ENCODE measurements at places on chromosomes 11 and 22. TPM values are rescaled to one million over a fixed set of nuclear protein-coding genes. Genes with fewer than 3 reads are reported as not detected.

SAA4 gene
- polyA plus RNA-seq: not detected

OR4C12 gene
- polyA plus RNA-seq: not detected

SSH3 gene
- polyA plus RNA-seq: 1.1 TPM

PCF11 gene
- 36.4 TPM for polyA plus RNA-seq

CCDC116 gene
- polyA plus RNA-seq: not detected

SMTNL1 gene
- polyA plus RNA-seq: 0.28 TPM

SLC16A8 gene
- polyA plus RNA-seq: not detected

DNA sequence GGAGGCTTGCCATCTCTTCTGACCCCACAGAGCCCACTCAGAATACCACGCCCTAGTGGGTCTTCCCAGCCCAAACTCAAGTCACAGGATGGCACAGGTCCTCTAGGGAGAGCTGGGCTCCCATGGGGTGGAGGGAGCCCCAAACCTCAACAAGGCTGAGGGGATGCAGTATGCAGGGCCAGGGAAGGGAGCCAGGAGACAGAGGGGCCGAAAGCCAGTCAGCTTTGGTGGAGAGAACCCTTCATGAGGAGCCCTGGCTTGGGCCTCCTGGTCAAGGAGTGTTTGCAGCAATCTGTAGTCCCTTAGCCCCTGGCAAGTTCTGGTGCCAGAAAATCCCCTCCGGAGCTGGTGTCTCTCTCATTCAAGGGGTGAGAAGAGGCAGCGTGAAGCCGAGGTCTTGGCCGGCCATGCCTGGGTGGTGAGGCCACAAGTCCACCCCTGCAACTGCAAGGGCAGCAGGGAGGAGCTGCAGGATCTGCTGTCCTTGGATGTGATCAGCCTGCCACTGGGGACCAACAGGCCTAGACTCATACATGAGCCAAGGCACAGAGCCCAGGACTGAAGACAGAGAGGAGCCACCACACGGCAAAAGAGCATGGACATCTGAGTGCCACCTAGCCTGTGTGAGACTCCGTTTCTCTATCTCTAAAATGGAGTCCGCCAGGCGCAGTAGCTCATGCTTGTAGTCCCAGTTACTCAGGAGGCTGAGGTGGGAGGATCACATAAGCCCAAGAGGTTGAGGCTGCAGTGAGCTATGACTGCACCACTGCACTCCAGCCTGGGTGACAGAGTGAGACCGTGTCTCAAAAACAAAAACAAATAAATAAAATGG lies 24.1 kb downstream of the NEAT1 start:
- H3K4me3 ChIP-seq: no peak overlapping the region
- no peaks in the 10 kb centered on the region for H3K36me3 ChIP-seq
- H3K27ac ChIP-seq: no peak overlapping the region
- no peak for DNase-seq

- DNase-seq: no peak
- no peaks in the 10 kb centered on the region for H3K27me3 ChIP-seq
- no peak overlapping the region for H3K4me3 ChIP-seq
- no peaks in the 10 kb centered on the region for H3K4me1 ChIP-seq
Observed at GRCh38 chr11:93225662-93226061, 27.9 kb upstream of the SLC36A4 start.

GRCh38 chr11:64025205-64025604 lies 10.5 kb upstream of the FLRT1 start:
- DNase-seq: no peak
- no peaks in the 10 kb centered on the region for H3K36me3 ChIP-seq
- no peak overlapping the region for H3K27ac ChIP-seq

- H3K4me3 ChIP-seq: no peak overlapping the region
- no peaks in the 10 kb centered on the region for H3K27me3 ChIP-seq
- H3K27ac ChIP-seq: no peak overlapping the region
- no peak for DNase-seq
- no peaks in the 10 kb centered on the region for H3K4me1 ChIP-seq
Observed at GRCh38 chr11:71102251-71102995, 150.0 kb downstream of the SHANK2 start.

- no peaks in the 10 kb centered on the region for H3K4me1 ChIP-seq
- H3K36me3 ChIP-seq: no peaks in the 10 kb centered on the region
- DNase-seq: no peak
- no peak overlapping the region for H3K27ac ChIP-seq
- H3K4me3 ChIP-seq: no peak overlapping the region
Observed at GRCh38 chr11:71562120-71562519, 3.2 kb upstream of the KRTAP5-10 start.

DNA sequence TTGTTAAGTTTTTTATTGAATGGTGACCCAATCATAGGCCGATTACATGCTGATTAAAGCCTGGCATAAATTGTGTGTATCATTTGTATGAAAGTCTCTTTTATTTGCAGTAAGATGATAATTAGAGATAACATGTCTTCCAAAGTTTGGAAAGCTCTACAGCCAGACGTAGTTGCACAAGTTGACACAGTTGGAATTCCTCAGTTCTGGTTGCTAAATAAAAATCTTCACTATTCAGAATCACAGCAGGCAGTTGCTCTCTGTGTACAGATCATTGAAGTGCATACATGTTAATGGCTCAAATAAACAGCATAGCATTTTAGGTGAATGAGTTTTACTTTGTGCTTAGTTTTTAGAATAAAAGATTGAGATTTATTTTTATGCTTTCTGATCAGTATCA lies 69.5 kb downstream of the ARHGAP42 start:
- no peak for DNase-seq
- no peaks in the 10 kb centered on the region for H3K36me3 ChIP-seq
- H3K4me3 ChIP-seq: no peak overlapping the region
- no peak overlapping the region for H3K27ac ChIP-seq
- no peaks in the 10 kb centered on the region for H3K4me1 ChIP-seq

- no peaks in the 10 kb centered on the region for H3K36me3 ChIP-seq
- no peaks in the 10 kb centered on the region for H3K27me3 ChIP-seq
- H3K4me1 ChIP-seq: no peaks in the 10 kb centered on the region
- H3K27ac ChIP-seq: no peak overlapping the region
- H3K4me3 ChIP-seq: no peak overlapping the region
- DNase-seq: no peak
Observed at GRCh38 chr11:9120664-9121468, 29.5 kb upstream of the SCUBE2 start.

- H3K4me3 ChIP-seq: no peak overlapping the region
- no peaks in the 10 kb centered on the region for H3K27me3 ChIP-seq
- no peak overlapping the region for H3K27ac ChIP-seq
Observed at GRCh38 chr11:12922980-12923507, 86.1 kb upstream of the RASSF10 start.

GRCh38 chr11:9574622-9575259 lies 1.3 kb downstream of the WEE1 start:
- H3K27me3 ChIP-seq: no peaks in the 10 kb centered on the region
- no peak for DNase-seq
- H3K27ac ChIP-seq: peak overlapping the region; percentile 38

- H3K4me3 ChIP-seq: no peak overlapping the region
- H3K27me3 ChIP-seq: no peaks in the 10 kb centered on the region
- no peak overlapping the region for H3K27ac ChIP-seq
- no peaks in the 10 kb centered on the region for H3K4me1 ChIP-seq
Observed at GRCh38 chr22:33409079-33409478, 350.9 kb upstream of the SYN3 start.

GRCh38 chr11:66451663-66452062 lies 13.0 kb upstream of the MRPL11 start:
- H3K27ac ChIP-seq: no peak overlapping the region
- H3K36me3 ChIP-seq: no peaks in the 10 kb centered on the region
- peaks cover 10% of the 10 kb centered on the region for H3K4me1 ChIP-seq
- H3K27me3 ChIP-seq: no peaks in the 10 kb centered on the region

DNA sequence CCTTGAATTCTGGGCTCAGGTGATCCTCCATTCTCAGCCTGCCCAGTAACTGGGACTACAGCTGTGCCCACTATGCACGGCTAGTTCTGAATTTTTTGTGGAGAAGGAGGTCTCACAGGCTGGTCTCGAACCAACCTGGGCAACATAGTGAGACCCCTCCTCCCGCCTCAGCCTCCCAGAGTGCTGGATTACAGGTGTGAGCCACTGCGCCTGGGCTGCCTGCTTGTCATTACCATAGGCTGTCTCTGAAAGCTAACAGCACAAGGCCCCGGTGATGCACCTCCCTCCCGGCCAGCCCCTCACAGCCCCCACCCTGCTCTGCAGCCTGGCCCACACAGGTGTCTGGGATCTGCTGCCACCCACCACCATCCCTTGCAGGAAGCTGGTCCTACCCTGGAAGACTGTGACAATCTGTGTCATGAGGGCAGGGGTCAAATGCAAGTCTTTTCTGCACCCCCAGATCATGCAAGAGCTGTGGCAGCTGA lies 82.4 kb downstream of the DGCR2 start:
- H3K27me3 ChIP-seq: no peaks in the 10 kb centered on the region
- DNase-seq: no peak
- H3K4me1 ChIP-seq: no peaks in the 10 kb centered on the region
- H3K4me3 ChIP-seq: no peak overlapping the region
- H3K27ac ChIP-seq: no peak overlapping the region

- no peaks in the 10 kb centered on the region for H3K4me1 ChIP-seq
- H3K27ac ChIP-seq: no peak overlapping the region
- no peak for DNase-seq
- no peaks in the 10 kb centered on the region for H3K36me3 ChIP-seq
- H3K27me3 ChIP-seq: no peaks in the 10 kb centered on the region
- H3K4me3 ChIP-seq: no peak overlapping the region
Observed at GRCh38 chr22:35359380-35360065, 21.4 kb upstream of the HMOX1 start.

DNA sequence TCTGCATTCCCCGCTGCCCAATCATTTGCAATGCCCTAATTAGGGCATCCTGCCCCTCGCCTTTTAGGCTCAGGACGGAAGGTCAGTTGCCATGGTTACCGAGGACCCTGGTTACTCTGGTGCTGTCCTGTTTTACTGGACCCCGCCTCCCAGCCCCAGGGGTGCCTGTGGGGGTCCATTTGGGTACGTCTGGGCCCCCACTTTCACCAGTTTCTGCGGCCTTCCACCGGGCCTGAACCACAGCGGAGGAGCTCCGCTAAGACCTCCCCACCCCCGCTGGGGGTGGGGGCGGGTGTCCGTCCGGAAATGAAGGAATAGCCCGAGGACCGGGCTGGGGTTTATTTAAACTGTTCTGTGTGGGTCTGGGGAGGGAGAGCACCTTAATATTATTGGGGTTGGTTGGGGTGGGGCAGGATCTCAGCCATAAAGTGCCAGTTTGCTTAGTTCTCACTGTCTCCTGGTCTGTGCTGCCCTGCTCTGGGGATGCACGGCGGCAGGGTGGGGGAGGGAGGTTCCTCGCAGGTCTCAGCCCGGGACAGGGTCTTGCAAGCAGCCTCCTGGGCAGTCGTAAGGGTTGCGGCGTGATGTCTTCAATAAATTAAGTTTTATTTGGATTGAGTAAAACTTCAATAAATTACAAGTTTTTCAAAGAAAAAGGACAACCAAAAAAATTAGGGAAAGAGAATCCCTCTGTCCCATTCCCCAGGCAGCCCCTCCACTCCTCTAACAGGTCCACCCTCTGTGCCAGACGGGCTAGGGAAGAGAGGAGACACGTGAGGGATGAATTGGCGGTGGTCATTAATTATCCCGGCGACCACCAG lies 5.3 kb downstream of the PHOX2A start:
- no peak for DNase-seq
- H3K27ac ChIP-seq: no peak overlapping the region
- H3K4me1 ChIP-seq: peaks cover 15% of the 10 kb centered on the region
- H3K36me3 ChIP-seq: peaks cover 42% of the 10 kb centered on the region
- no peaks in the 10 kb centered on the region for H3K27me3 ChIP-seq
- no peak overlapping the region for H3K4me3 ChIP-seq

DNA sequence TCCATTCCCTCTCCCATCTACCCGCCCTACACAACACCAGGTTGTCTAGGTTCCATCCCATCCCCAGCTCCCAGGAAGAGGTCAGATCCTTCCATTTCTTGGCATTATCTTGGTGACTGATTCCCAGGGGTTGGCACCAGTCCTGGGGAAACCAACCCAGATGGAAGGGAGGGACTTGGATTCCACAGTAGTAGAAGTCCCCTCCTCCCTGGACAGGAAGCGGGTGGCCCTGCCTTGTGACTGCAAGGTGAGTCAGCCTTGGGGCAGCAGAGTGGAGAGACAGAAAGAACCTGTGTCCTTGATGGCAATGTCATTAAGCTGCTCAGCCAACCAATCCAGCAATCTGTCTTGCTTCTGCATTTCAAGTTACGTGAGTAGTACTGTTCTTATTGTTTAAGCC lies 26.5 kb downstream of the SYT13 start:
- no peak for DNase-seq
- no peaks in the 10 kb centered on the region for H3K27me3 ChIP-seq
- H3K4me1 ChIP-seq: no peaks in the 10 kb centered on the region
- no peaks in the 10 kb centered on the region for H3K36me3 ChIP-seq
- H3K27ac ChIP-seq: no peak overlapping the region

DNA sequence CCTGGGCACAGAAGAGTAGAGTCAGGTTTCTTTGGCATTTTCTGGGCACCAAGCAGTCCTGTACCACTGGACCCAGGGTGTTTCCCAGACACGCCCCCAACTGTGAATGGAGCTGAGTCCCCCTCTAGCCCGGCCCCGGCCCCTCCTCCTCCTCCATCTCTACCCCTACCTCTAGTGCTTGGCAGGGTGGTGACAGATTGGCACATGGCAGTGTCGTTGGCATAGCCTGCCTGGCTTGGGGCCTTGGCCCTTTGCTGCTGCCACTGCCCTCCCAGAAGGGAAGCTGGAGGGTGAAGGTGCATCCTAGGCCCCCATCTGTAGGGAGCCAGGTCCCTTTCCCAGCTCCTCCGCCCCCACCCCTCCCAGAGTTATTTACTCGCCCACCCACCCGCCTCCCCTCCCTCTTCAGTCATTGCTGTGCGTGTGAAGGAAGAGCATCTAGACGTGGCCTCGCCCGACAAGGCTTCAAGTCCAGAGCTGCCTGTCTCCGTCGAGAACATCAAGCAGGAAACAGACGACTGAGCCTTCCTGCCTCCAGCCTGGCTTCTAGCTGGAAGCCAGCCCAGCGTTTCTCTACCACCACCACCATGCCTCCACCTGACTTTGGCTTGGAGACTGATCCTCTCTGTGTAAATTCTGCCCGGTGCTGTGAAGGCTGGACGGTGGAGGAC lies 10.9 kb downstream of the CHADL start:
- H3K27me3 ChIP-seq: no peaks in the 10 kb centered on the region
- H3K36me3 ChIP-seq: peaks cover 62% of the 10 kb centered on the region
- H3K4me3 ChIP-seq: no peak overlapping the region
- H3K27ac ChIP-seq: no peak overlapping the region
- H3K4me1 ChIP-seq: no peaks in the 10 kb centered on the region

DNA sequence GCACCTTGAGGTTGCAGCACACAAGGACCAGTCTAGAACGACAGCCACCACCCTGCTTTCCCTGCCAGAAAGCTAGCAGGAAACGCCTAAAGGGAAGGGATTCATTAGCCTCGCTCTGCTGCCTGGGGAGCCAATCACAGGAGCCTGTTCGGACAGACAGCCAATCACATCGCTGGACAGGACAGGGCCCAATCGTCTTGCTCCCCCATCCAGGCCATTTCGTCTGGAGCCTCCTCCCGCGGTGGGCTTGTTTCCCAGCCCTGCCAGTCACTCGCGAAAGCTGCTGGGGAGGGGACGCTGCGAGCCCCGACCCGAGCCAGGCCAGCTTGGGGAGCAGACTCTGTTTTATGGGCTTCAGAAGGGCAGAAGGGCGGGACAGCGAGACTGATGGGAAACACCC lies 79.8 kb upstream of the NCAM1 start:
- DNase-seq: no peak
- no peak overlapping the region for H3K4me3 ChIP-seq
- H3K36me3 ChIP-seq: no peaks in the 10 kb centered on the region
- H3K27me3 ChIP-seq: no peaks in the 10 kb centered on the region

GRCh38 chr22:27453725-27454124 lies 347.8 kb downstream of the MN1 start:
- H3K27me3 ChIP-seq: no peaks in the 10 kb centered on the region
- no peaks in the 10 kb centered on the region for H3K36me3 ChIP-seq
- H3K4me1 ChIP-seq: no peaks in the 10 kb centered on the region
- H3K27ac ChIP-seq: no peak overlapping the region
- no peak overlapping the region for H3K4me3 ChIP-seq
- no peak for DNase-seq
